CD4-positive, alpha-beta T cell treated with Interleukin-1 beta for 1 hour (primary cell): ENCODE measurements at places on chromosomes 5 and 9.

- DNase-seq: no peak
These were observed 84.9 kb upstream of the PTGER4 start for GRCh38 chr5:40594811-40595210.

GRCh38 chr5:106780355-106780754 is 890.4 kb downstream of the EFNA5 start:
- no peak for DNase-seq

- no peak for DNase-seq
These were observed 141.0 kb downstream of the CDK5RAP2 start for GRCh38 chr9:120438836-120439546.

- no peak for DNase-seq
These were observed 299.9 kb upstream of the RFX3 start for GRCh38 chr9:3825721-3826120.

GRCh38 chr5:126044111-126044668 is 379.0 kb upstream of the GRAMD2B start:
- DNase-seq: no peak

- DNase-seq: no peak
These were observed 453 bp downstream of the PTRH1 start for GRCh38 chr9:127714951-127715469.

DNA sequence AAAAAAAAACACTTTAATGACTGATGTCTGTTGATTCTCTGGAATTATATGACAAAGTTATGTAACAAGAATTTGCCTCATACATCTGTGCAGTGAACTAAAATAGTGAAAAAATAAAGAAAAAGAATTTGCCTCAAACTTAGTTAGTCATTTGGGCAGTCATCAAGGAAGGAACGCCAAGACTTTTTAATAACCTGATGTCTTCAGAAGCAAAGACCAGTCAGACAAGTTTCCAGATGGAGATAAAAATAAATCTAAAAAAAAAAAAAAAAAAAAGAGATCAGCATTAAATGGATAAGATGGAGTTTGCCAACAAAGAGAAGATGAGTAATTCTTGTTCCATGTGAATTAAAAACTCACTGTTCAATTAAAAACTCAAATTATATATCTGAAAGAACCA is 52.3 kb upstream of the JMY start:
- DNase-seq: no peak

DNA sequence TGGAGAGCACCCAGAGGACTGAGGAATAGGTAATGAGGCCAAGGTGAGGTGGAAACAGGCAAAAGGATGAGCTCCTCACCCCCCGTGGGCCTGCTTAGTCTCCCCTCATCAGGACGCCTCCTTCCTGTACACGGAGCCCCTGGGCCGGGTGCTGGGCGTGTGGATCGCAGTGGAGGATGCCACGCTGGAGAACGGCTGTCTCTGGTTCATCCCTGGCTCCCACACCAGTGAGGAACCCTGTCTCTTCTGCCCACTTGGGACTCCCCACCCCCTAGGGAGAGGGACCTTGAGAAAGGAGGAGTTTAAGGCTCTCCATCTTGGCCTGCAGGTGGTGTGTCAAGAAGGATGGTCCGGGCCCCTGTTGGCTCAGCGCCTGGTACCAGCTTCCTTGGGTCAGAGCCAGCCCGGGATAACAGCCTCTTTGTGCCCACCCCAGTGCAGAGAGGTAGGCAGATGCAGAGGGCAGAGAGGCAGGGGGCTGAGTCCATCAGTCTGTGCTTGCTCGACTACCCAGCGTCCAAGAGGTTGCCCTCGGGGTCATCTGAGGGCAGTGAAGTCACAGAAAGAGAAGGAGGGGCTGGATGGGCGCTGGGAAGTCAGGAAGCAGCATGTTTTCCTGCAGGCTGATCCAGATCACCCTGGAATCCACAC is 7.0 kb downstream of the DOLK start:
- DNase-seq: no peak

GRCh38 chr5:16597946-16598694 is 18.7 kb downstream of the RETREG1 start:
- no peak for DNase-seq

DNA sequence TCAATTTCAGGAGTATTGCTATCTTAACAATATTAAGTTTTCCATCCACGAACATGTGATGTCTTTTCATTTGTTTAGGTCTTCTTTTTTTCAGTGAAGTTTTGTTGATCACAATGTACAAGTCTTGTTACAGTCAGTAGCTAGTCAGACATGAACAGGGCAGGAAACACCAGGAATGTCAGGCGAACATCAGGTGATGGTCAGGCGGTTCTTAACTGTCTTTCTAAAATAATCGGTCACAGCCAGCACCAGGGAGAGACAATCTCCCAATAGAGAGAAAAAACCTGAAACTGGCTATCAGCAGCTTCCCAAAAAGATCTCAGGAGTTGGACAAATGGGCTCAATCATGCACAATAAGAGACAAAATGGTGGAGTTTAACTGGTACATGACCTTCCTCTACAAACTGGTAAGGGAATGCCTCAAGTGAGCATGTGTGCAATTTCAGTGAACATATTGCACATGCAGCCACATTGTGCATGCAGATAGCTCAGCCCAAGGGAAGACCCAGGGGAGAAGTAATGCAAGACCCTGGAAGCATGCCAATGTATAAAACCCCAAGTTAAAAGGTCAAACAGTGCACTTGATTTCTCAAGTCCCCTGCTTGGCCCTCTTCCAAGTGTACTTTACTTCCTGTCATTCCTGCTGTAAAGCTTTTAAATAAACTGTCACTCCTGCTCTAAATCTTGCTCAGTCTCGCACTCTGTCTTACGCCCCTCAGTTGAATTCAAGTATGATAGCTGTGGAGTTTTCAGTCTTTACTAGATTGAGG is 176.1 kb upstream of the RASEF start:
- peak; percentile 28 for DNase-seq

- no peak for DNase-seq
These were observed 22.4 kb downstream of the ZDHHC11B start for GRCh38 chr5:761854-762710.

DNA sequence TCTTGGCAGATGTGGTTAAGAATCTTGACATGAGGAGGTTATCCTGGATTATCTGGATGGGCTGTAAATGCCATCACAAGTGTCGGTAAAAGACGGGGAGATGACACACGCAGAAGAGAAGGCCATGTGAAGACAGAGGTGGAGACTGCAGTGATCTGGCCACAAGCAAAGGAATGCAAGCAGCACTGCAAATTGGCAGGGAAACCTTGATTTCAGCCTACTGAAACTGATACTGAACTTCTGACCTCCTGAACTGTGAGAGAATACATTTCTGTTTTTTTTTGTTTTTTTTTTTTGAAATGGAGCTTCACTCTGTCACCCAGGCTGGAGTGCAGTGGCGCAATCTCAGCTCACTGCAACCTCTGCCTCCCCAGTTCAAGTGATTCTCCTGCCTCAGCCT is 92.4 kb upstream of the NFIL3 start:
- DNase-seq: no peak

DNA sequence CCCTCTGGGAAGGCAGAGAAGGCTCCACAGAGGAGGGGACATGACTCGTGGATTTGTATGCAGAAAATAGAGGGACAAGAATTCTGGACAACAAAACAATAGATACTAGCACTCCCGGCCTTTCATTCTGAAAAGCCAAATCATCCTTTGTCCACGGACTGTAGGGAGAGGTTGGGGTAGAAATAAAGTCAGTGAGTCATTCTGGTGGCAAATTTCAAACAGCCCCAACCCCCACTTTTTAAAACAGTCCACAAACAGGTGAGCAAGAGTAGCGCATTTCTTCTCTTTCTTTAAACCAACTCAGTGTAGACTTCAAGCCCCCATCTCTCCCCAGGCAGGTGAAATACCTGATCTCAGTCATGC is 56.1 kb downstream of the PTPDC1 start:
- DNase-seq: no peak

GRCh38 chr9:133421615-133422542 is at the start of gene ADAMTS13:
Gene ADAMTS13 (plus strand): TSS chr9:133422367. CDS start chr9:133422444, 77 bp downstream.
- DNase-seq: no peak

GRCh38 chr5:42940853-42941252 is 99.3 kb downstream of the ANXA2R start:
- DNase-seq: no peak

- DNase-seq: no peak
These were observed 244.3 kb upstream of the ZNF608 start for GRCh38 chr5:124990723-124991122.

- DNase-seq: no peak
These were observed 432.4 kb upstream of the SMC2 start for GRCh38 chr9:103661663-103662062.

DNA sequence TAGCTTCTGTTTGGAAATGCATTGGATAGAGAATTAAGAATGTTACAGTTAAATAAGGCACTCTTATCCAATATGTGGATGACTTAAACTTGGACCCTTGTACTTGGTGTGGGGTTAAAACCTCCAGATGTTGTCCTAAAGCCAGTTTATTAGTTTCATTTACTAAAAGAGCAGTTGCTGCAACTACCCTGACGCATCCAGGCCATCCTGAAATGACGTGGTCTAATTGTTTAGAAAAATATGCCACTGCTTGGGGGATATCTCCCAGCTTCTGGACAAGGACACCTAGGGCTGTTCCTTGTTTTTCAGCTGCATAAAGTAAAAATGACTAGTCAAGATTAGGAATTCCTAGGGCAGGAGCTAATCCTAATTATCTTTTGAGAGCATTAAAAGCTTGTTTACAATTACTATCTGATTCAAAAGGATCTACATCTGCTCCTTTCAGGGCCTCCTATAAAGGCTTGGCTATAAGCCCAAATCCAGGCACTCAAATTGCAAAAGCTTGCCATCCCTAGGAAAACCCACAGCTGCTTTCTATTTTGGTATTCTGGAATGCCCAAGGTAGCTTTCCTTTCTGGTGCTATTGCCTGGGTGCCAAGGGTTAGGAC is 45.7 kb upstream of the SLCO4C1 start:
- no peak for DNase-seq

GRCh38 chr5:124650147-124650561 is 96.3 kb downstream of the ZNF608 start:
- no peak for DNase-seq

GRCh38 chr9:109765830-109766229 is 14.2 kb upstream of the PALM2AKAP2 start:
- no peak for DNase-seq

- peak; percentile 2 for DNase-seq
These were observed 32.5 kb upstream of the MIER3 start for GRCh38 chr5:56984445-56984844.

DNA sequence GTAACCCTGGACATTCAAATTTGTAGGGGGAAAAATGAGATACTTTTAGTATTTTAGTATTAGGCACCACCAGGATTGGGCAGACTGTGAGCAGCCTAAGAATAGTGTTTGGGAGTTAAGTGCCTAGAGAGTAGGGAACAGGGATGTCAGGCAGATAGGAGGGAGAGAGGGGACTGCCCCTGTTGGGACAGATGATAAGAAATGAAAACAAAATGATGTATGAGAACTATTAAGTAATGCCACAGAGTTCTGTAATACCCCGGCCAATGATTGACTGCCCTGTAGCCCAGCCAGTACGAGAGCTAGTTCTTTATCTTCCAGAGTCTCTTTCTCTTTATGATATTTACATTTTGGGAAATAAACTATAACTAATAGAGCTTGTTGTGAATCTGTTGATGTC is 24.4 kb downstream of the ARHGAP26 start:
- DNase-seq: no peak

- no peak for DNase-seq
These were observed 62.7 kb downstream of the PCSK5 start for GRCh38 chr9:75953218-75953617.

DNA sequence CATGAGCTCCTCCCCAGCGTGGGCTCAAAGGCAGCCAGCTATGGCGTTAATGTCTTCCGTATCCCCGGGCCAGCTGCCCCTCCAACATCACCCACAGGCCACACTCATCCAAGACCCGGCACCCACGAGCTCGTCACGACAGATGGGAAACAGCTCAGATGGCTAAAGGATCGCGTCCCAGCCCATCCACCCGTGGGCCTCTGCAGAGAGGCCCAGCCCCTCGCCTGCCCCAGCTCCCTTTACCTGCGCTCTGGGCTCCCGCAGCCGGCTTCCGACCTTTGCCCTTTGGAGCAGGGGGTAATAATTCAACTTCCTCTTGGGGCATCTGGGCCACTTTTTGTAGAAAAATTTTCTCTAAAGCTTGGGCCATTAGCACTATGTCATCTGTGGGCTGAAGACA is 16.5 kb downstream of the BRD3 start:
- no peak for DNase-seq

DNA sequence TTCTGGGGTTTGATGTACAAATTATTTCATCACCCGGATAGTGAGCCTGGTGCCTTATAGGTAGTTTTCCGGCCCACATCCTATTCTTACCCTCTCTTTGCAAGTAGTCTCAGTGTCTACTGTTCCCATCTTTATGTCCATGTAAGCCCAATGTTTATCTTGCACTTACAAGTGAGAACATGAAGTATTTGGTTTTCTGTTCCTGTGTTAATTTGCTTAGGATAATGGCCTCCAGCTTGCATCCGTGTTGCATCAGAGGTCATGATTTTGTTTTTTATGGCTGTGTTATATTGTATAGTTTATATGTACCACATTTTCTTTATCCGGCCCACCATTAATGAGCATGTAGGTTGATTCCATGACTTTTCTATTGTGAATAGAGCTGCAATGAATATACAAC is 136.5 kb downstream of the PRR16 start:
- no peak for DNase-seq

DNA sequence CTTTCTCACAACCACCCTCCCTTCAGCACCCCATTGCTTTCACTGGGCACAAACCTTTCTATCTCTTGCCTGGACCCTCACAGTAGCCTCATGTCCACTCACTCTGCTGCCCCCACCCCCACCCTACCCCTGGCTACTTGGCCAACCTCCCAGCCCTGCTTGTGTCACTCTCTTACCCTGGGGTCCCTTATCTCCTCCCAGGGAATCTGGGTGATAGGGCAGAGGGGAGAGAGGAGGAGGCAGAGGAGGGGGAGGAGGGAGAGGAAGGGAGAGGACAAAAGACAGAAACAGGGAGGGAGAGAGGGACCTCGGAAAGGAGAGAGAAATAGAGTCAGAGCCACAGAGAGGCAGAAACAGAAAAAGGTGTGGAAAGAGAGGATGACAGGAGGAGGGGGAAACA is 25.0 kb upstream of the KIF12 start:
- DNase-seq: no peak

DNA sequence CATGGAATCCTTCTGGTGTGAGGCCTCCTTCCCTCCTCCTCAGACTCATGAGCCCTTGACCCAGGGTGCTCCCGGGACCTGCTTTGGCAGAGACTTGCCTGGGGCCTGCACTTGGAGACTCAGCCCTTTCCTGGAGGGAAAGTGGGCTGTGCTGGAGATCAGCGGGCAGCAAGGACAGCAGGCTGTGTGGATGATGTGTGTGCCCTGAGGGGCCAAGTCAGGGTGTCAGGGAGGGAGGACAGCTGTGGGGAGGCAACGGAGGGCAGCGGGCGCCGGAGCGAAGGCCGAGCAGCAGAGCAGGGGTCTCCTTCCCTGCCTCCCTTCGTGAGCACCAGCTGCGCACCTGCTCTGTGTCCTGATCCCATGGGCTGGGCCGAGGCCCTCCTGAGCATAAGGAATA is 6.1 kb upstream of the CSF2 start:
- DNase-seq: no peak
